ENCODE measurements at places on chromosomes 2 and 18. TPM values are rescaled to one million over a fixed set of nuclear protein-coding genes. Genes with fewer than 3 reads are reported as not detected.

Gene DUSP2
- total RNA-seq = 53.6 TPM

Gene KCNJ3
- not detected for total RNA-seq

Gene IL36A
- not detected for total RNA-seq

Gene AOX1
- 0.20 TPM for total RNA-seq

DNA sequence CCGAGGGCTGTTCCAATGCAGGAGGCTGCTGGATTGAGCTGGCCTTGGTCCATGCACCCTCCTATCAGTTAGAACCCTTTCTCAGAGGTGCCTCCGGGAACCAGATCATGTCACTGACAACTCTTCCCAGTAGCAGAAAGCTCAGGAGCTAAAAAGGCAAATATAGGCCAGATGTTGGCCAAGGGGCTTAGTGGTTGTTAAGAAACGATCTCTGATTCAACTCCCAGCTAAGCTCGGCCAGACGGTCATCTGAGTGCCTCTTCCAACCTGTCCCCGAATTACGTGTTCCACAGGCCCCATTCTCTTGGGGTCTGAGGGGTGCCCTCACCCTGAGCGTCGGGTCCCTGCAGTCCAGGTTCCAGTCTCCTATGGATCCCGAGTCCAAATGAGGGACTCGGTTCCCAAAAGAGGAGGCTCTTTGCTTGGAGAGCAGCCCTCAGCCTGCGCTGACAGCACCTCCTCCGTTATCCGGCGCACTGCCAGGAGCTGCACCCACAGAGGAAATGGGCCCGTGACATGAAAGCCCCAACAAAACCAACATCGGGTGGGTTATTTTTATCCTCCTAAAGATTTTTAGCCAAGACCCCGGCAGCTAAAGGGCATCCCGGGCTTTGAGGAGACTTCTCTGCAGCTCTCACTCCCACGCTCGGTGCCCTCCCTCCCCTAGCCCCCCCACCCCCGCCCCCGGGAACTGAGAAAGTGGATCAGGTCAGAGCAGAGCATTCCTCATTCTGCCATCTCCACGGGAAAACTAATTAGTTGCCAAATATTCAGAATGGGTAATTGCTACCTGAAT lies 106.6 kb upstream of the ID2 start:
- no peaks in the 10 kb centered on the region for H3K36me3 ChIP-seq
- DNase-seq = peak; percentile 75
- peaks cover 28% of the 10 kb centered on the region for H3K4me1 ChIP-seq
- no peak overlapping the region for H3K4me3 ChIP-seq
- H3K27ac ChIP-seq = peak overlapping the region; percentile 8

- no peaks in the 10 kb centered on the region for H3K4me1 ChIP-seq
- DNase-seq = no peak
- H3K27ac ChIP-seq = no peak overlapping the region
- no peaks in the 10 kb centered on the region for H3K36me3 ChIP-seq
- no peaks in the 10 kb centered on the region for H3K27me3 ChIP-seq
Observed at GRCh38 chr2:41062336-41062735, 610.4 kb upstream of the SLC8A1 start.

DNA sequence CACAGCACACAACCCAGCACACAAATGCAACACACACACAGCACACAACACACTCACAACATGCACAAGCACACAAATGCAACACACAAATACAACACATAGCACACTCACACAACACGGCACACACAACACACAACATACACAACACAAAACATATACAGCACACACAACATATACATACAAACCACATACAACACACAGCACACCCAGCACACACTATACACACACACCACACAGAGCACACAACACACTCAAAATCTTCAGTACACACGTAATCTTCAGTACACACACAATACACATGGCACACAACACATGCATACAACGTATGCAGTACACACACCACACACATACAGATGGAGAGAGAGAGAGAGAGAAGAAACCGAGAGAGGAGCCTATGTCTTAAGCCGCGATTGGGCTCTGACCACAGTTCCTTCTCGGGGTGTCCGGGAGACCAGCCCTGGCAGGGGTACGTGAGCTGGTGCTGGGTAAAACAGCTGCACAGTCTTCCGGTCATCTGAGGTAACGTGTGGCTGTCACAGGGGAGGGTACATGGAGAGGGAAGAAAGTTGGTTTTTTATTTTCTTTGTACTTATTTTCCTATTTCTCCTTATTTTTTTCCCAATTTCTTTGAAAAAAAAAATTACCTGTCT lies 25.1 kb downstream of the POU3F3 start:
- H3K4me3 ChIP-seq = no peak overlapping the region
- no peak for DNase-seq
- H3K27ac ChIP-seq = no peak overlapping the region
- no peaks in the 10 kb centered on the region for H3K4me1 ChIP-seq
- H3K36me3 ChIP-seq = no peaks in the 10 kb centered on the region

GRCh38 chr18:3585656-3586509 lies 135.9 kb downstream of the TGIF1 start:
- peak; percentile 82 for DNase-seq
- no peaks in the 10 kb centered on the region for H3K36me3 ChIP-seq
- H3K4me3 ChIP-seq = no peak overlapping the region
- H3K4me1 ChIP-seq = peaks cover 25% of the 10 kb centered on the region
- no peaks in the 10 kb centered on the region for H3K27me3 ChIP-seq
- H3K27ac ChIP-seq = no peak overlapping the region

DNA sequence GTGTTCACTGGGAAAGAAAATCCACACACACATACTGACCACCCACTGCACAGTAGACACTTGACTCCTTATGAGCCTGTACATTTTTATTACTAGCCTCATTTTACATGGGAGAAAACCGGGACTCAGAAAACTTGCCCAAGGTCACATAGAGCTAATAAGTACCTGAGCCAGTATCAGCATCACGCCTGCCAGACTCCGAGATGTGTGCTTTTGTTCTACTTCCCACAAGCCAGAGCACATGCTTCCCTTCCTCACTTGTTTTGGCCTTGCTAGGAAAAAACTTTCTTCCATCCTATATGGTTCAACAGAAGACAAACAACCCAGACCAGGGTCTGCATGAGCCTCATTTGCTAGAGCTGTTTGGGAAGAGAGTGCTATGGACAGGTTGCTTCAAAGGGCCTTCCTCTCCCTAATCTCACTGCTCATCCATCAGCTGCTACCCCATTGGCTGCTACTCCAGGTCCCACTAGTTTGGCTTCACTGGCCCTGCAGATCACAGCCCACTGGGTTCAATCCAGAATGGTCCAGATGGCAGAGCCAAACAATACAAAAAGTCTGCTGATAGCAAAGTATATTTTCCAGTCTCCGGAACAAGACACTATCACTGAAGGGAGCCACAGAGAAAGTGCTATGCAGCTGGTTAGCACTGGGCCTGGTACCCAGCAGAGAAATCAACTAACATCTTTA lies 63.9 kb downstream of the STK39 start:
- H3K4me3 ChIP-seq = no peak overlapping the region
- no peak for DNase-seq
- no peak overlapping the region for H3K27ac ChIP-seq
- peaks cover 52% of the 10 kb centered on the region for H3K4me1 ChIP-seq
- no peaks in the 10 kb centered on the region for H3K27me3 ChIP-seq

GRCh38 chr18:42839408-42839807 lies 276.1 kb downstream of the RIT2 start:
- no peak overlapping the region for H3K27ac ChIP-seq
- H3K4me3 ChIP-seq = no peak overlapping the region
- no peak for DNase-seq

DNA sequence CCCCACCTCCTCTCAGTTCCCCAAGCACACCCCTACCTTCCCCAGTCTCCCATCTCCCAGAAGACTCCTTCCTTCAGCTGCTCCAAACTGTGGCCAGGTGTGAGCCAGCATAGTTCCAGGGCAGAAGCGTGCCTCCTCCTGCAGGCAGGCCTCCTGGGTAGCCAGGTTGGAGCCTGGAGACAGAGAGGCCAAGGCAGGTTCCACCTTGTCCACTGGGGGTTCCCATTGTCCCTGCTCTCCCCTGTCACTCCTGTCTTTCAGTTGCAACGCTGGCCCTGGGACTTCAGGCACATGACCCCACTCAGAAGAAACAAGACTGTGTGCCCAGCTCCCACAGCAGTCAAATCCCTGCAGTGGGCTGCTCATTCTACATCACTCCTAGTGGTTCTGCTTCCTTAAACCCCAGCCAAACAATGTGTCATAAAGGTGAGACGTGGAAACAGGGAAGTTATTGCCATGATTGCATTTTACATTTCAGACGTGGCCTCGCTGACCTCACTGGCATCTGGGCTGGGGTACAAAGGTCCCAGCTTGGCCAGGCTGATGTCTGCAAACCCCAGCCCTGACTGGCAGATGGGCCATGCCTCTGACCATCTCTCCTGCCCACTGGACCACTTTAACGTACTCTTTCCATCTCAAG lies 96.5 kb upstream of the BOD1L2 start:
- no peaks in the 10 kb centered on the region for H3K4me1 ChIP-seq
- H3K36me3 ChIP-seq = no peaks in the 10 kb centered on the region
- no peak overlapping the region for H3K27ac ChIP-seq
- no peak for DNase-seq
- no peak overlapping the region for H3K4me3 ChIP-seq

GRCh38 chr2:69356471-69356870 lies 30.6 kb downstream of the GFPT1 start:
- peaks cover 28% of the 10 kb centered on the region for H3K36me3 ChIP-seq
- H3K4me3 ChIP-seq = no peak overlapping the region
- H3K27ac ChIP-seq = no peak overlapping the region
- H3K4me1 ChIP-seq = peaks cover 6% of the 10 kb centered on the region

Measured in activated CD8-positive, alpha-beta memory T cell treated with anti-CD3 and anti-CD28 coated beads, Interleukin-2, amount 10 ng/mL, durations not matched to agents 7 days and 5 days (primary cell).